CMK (cell line): ENCODE measurements at places on chromosomes 6 and 20.

- no peak for DNase-seq
Measured at GRCh38 chr6:40740518-40740917, 153.4 kb upstream of the LRFN2 start.

DNA sequence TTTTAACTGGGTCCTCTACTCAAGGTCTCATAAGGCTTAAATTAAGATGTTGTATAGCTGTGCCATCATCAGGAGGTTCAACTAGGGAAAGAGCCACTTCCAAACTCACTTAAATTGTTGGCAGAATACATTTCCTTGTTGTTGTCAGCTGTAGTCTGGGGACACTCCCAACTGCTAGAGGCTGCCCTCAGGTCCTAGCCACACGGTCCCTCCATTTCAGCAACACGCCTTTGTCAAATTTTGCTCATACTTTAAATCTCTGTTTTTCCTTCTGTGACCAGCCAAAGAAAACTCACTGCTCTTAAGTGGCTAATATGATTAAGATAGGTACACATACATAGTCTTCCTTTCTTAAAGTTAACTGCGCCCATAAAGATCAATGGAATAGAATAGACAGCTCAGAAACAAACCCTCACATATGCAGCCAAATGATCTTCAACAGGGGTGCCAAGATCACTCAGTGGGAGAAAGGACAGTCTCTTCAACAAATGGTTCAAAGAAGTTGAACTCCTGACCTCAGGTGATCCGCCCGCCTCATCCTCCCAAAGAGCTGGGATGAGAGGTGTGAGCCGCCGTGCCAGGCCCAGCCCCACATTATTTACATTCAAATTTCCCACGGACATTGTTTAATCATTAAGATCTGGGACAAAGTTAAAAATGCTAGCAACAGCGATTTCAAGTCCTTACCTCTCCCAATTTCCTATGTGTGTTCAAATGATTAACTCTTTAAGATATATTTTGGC is 76.4 kb upstream of the ELOVL5 start:
- DNase-seq = no peak

- DNase-seq = no peak
Measured at GRCh38 chr6:121971931-121972335, 427.5 kb upstream of the HSF2 start.

- no peak for DNase-seq
Measured at GRCh38 chr6:38182426-38182825, 362.9 kb downstream of the ZFAND3 start.

GRCh38 chr6:79159846-79160245 is 74.6 kb downstream of the HMGN3 start:
- DNase-seq = no peak

- no peak for DNase-seq
Measured at GRCh38 chr20:41304424-41305079, 13.0 kb downstream of the ZHX3 start.

DNA sequence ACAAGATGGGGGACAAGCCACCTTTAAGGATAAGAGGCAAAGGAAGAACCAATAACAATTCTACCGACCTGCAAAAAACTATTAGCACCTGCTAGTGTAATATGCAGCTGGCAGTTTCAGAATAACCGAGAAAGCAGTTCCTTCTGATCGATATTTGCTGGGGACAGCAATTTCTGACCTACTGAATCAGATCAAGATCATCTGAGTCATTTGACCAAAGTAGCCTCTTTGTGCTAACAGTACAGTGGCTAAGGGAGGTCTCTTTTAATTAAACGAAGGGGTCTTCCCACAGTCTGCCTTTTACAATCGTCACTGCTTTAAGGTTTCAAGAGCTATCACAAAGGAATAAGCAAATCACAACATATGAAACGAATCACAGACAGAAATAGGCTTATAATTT is 318.9 kb downstream of the BTBD9 start:
- no peak for DNase-seq

DNA sequence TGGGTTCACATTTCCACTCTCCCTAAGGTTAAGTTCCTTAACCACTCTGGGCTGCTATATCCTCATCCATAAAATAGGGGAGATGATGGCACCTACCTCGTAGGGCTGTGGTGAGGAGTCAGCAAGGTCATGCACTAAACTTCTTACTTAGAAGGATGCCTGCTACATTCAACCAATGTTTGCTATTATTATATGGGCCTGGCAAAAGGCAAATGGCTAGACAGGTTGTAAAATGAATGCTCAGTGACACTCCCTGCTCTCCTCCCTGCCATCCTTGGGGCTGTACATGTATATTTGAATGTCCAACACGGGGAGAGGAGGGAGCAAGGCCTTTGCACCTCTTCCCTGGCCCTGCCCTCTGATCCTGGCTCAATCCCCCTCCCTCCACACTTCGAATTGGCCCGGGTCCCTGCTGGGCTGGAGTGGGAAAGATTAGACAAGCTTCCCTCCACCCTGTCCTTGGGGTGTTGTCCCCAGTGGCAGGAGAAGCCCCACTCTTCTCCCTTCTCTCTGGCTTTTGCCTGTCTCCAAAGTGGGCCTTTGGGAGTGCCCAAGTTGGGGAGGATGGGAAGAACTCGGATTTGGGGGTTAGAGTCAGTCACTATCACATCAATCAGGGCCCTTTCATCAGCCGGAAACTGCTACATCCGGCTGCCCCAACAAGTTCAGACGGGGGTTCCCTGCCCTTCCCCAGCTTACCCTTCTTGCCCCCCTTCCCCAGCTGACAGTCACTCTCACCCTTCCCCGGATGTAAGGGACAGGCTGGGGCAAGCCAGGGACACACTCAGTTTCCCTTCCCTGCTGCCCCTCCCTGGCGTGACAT is 36.3 kb upstream of the VEGFA start:
- peak; percentile 88 for DNase-seq

GRCh38 chr20:40807821-40808170 is 118.8 kb upstream of the MAFB start:
- no peak for DNase-seq

- no peak for DNase-seq
Measured at GRCh38 chr20:53623454-53624211, 30.0 kb upstream of the ZNF217 start.

DNA sequence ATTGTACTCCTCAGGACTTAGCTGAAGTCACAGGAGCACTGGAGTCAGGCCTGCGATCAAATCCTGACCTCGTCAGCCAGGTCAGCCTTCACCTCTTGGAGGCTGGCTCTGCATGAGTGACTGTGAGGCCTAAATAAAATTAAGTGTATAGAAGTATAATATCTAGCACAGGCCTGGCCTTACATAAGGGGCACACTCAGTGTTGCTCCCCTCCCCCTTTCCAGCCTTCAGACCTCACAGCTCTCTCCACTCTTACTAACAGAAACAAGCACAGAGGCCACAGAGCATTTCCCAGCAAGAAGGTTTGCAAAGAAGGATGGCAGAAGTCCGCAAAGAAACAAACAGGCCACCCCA is 84.8 kb downstream of the TRERF1 start:
- no peak for DNase-seq
